ENCODE measurements at places on chromosomes 16 and 17. TPM values are rescaled to one million over a fixed set of nuclear protein-coding genes. Genes with fewer than 3 reads are reported as not detected.

UBE2G1 gene
- 68.1 TPM for total RNA-seq

CCDC154 gene
- total RNA-seq: 2.6 TPM

ARSG gene
- 1.8 TPM for total RNA-seq

DNA sequence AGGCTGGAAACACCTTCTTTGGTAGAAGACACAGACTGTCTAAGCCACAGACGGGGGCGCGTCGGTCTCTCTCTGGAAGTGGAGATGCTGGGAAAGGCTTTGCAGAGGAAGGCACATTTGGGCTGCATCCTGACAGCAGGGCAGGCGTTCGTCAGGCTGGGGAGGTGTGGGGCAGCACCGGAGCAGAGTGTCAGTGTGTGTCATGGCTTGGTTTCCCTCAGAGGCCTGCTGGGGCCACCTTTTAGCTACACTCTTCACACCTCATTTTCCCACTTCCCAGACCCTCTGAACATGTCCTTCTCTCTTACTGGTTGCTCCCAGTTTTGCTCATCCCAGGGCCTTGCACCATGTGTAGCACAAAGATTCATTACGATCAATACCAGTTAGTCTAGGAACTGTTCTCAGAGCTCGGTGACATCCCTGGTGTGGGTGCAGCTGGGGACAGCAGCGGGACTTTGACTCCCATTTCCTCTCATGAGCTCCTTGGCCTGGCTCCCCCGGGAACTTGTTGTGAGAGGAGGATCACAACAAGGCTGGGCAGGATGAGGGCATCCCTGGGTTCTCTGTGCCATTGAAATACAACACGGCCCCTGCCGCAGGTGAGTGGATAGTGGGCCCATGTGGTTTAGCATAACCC, 33.1 kb downstream of the SMARCE1 start:
- no peak for DNase-seq

- DNase-seq: no peak
These were observed 13.3 kb upstream of the CSNK2A2 start for GRCh38 chr16:58211245-58211644.

DNA sequence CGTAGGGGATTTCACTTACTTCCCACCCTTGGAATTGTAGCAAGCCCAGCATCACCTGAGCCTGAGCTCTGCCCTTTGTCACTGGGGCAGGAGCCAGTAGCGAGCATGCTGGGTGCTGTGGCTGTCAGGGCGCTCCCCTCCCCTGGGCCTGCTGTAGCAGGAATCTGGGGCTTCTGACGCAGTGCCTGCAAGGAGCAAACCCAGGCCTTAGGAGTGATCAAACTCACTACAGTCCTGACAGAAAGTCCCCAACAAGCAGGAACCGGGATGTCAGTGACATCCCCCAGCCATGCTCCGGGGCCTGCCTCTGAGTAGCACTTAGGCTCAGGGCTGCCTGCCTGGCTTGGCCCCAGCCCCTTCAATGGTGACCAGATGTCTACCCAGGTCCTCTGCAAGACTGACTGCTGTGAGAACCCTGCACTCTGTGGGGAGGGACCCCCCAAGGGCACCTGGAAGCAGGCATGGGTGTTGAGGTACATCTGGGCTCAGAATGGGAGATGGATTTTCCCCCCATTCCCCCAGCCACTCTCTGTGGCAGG, 23.5 kb downstream of the PLD6 start:
- no peak for DNase-seq

GRCh38 chr16:8812162-8812843, 14.7 kb downstream of the PMM2 start:
- no peak for DNase-seq

DNA sequence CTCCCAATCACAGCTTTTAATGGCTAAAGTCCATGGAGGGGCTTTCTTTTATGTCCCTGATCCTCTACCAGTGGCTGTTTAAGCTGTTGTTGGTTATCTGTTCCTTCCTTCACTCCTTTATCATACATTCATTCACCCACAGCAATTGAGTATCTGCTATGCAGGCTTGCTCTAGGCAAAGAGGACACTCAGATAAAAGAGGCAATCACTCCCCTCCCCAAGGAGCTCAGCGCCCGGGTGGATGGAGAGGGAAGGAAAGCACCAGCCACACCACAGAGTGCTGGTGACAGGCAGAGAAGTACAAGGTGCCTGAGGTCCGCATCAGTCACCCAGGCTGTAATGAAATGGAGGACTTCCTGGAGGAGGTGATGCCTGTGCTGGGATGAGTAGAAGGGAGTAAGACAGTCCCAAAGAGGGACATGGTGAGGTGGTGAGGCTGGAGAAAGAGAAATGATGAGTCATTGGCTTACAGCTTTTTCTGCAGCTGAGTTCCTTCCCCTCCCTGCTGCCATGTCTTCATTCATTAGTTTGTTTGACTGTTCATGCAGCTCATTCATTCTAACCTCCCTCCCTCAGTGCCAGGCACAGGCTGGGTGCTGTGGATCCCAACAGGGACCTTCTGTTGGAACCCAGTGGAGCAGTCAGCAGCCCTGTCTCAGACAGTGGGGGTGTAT, 12.8 kb upstream of the NGFR start:
- no peak for DNase-seq
